Renal cortical epithelial cell (primary cell): ENCODE measurements at places on chromosomes 13 and 19. TPM values are rescaled to one million over a fixed set of nuclear protein-coding genes. Genes with fewer than 3 reads are reported as not detected.

- DNase-seq, result peak; percentile 84
These were observed 46.2 kb downstream of the FNDC3A start for GRCh38 chr13:49021953-49022352.

KLK2 gene
- not detected in 2 replicates for total RNA-seq

- no peak for DNase-seq
These were observed 65.6 kb downstream of the ADGRE1 start for GRCh38 chr19:6952956-6953355.

GRCh38 chr19:2613507-2614295, 88.8 kb downstream of the GNG7 start:
- DNase-seq, result peak; percentile 22

DNA sequence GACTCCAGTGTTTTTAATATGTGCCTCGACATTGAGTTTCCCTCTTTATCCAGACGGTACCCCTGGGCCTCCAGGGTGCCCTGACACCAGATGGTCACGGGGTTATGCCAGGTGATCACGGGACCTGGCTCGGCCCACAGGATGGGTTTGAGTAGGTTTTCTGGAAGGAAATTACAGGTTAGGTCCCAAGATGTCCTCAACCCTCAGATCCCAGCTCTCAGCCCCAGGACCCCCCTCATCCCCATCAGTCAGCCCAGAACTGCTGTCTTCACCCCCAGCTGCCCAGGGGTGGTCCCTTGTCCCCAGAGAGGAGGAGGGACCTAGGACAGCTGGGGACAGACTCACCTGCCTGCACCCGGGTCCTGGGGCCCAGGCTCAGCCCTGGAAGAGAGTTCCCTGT, 441 bp downstream of the LILRA4 start:
- no peak for DNase-seq

MKNK2 gene
- 78.8 and 193 TPM in 2 replicates for total RNA-seq

- no peak for DNase-seq
These were observed 9.4 kb downstream of the PGLS start for GRCh38 chr19:17520865-17521264.

CEACAM4 gene
- not detected in 2 replicates for total RNA-seq

- DNase-seq, result peak; percentile 59
These were observed 98.8 kb downstream of the EPSTI1 start for GRCh38 chr13:42893214-42893671.

- no peak for DNase-seq
These were observed 19.3 kb downstream of the PRR22 start for GRCh38 chr19:5765220-5765619.

DNA sequence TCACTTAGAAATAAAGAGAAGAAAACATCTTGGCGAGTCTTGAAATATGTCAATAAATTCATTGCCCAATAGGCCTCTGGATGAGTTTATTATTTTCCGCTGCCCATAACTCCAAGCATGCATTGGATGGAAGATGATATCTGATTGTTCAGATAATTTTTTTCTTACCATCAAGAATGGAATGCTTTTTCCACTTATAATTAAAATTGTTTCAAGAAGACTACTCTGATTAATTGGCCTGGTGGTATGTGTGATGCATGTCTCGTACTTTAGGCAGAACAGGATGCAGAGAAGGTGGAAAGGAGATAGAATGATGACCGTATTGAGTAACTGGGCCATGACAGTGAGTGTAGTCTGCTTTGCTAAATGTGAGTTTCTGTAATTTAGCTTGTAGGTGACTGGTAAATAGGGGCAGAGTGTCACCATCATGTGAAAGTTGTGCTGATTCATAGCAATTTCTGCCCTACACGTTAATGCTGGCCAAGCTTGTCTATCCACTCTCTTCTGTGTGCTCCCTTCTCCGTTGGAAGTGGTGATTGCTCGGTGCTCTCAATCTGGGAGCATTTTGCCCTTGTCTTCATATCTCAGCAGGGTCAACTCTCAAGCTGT, 13.5 kb upstream of the SPATA13 start:
- DNase-seq, result peak; percentile 59

GRCh38 chr13:78602561-78603239, 652 bp downstream of the POU4F1 start:
- DNase-seq, result no peak

ANGPTL8 gene
- not detected in 2 replicates for total RNA-seq

ZNF224 gene
- total RNA-seq, result 19.1 and 41.5 TPM in 2 replicates

GRCh38 chr19:58009666-58010301, 7.2 kb upstream of the ZNF606 start:
- peak; percentile 54 for DNase-seq

GRCh38 chr13:86862137-86862536, 809.0 kb upstream of the SLITRK5 start:
- no peak for DNase-seq

- DNase-seq, result no peak
These were observed 4.1 kb downstream of the KPTN start for GRCh38 chr19:47479701-47480503.

KISS1R gene
- not detected in 2 replicates for total RNA-seq

DNA sequence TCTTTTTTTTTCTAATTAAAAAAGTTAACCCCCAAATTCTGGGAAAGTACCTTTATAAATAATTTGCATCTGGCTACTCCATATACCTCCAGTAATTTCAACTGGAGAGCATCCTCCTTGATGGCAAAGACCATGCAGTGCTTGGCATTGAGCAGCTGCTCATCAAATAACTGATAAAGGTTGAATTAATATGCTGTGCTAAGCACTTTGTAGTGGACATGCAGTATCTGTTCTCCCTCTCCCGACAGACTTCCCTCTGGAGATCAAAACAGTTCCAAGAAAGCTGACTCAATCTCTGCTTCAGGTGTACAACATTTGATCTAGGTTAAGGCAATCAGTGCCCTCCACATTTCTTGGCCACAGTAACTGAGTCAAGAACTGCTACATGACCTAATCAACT, 3.3 kb downstream of the SPRYD7 start:
- DNase-seq, result no peak

DNA sequence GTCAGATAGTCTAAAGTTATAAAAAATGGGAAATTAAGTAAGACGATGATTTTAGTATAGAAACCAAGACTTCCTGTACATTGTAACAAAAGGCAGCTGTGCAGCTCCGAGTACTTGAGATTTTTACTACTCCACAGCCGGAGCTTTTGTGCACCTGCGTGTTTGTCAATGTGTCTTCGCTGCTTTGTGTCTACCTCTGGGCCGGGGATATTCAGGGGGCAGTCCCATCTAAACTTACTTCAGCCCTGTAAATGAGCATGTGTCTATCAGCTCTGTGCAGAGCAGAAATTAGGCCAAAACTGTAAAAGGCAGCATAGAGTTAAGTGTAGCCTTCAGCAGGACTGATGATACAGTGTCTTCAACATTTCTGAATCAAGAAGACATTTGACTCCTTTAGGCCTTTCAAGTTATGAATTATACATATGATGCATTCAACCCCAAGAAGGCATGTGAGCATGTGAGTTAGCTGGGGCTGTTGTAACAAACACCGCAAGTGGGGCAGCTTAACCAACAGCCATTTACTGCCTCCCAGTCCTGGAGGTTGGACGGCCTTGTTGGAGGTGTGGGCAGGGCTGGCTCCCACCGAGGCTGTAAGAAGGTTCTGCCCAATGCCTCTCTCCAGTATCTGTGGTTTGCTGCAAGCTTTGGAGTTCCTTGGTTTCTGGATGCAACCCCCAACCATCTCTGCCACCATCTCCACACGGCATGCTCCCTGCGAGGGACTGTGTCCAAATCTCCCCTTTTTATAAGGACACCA, 191.0 kb upstream of the IRS2 start:
- DNase-seq, result no peak

DNA sequence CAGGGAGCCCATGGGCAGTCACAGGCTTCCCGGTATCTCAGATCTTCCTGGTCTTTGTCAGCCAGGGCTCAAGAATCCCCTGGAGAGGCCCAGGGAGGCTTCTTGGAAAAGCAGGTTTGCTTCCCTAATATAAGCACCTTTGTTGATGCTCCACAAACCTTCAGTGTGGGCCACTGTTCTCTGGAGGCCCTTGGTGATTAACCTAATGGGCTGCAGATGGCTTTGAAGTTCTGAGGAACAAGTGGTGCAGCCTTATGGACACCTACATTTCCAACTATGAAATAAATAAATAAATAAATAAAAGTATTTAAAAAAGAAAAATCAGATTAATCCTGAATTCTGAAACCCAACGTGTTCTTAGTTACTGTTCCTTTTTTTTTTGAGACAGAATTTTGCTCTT, at the start of gene BSPH1:
Gene BSPH1 (minus strand): TSS at position 101 of the 400 bp plus-strand sequence. CDS start 89 bp downstream, at position 12.
- DNase-seq, result no peak

C1QTNF9 gene
- not detected in 2 replicates for total RNA-seq

PNMA8B gene
- total RNA-seq, result 0.35 and 0.85 TPM in 2 replicates
